KBM-7 (cell line): ENCODE measurements at places on chromosomes 7 and 10.
A peak's percentile ranks its signal among the peaks of the same experiment; 100 is the strongest.

- DNase-seq: no peak
Measured at GRCh38 chr10:114303556-114303955, 64.5 kb downstream of the VWA2 start.

- DNase-seq: peak; percentile 11
Measured at GRCh38 chr7:83648464-83649241, at the start of gene SEMA3E. Gene SEMA3E, minus strand, starts transcription at chr7:83649139.

DNA sequence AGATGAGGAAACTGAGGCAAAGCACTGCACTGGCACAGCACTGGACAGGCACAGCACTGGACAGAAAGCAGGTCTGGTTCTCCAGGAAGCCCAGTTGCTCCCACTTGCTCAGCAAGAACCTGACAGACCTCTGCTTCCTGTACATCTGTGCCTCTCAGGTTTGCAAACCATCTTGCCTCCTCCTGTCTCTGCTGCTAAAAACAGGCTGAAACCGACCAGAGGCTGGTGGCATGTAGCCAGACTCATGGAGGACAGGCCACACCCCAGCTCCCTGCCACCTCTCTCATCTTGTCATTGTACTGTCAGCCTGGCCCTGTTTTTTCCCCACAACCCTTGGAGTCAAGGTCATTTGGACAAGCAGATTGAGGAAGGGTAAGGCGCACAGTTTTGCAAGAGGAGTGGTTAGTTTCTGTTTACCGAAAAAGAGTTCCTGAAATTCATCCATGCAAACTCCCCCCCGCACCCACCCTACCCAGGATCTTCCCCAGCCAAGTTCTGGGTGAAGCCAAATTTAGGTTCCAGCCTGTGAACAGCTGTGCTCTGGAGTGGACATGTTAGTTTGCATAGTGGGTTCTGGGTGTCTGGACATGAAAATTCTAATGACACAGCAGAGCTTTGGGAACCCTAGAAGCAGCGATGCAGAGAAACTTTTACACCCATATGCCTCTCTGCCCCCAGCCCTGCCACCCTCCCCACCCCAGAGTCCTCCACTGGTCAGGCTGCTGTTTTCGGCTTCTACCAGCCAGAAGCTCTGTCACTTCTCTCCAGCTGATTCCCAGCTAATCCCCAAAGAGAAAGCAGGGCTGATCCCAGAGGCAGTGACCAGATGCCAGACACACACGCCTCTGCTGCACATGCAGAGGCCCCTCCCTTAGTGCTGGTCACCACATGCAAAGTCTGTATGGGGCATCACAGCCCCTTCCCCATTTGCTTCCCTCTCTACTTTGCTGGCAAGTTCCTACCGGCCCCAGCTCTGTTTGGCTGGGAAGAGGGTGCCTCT lies 8.5 kb upstream of the C10orf105 start:
- DNase-seq: peak; percentile 93

- no peak for DNase-seq
Measured at GRCh38 chr10:59175538-59176240, 754 bp upstream of the PHYHIPL start.

- peak; percentile 47 for DNase-seq
Measured at GRCh38 chr7:135499818-135500217, 10.1 kb downstream of the CNOT4 start.

DNA sequence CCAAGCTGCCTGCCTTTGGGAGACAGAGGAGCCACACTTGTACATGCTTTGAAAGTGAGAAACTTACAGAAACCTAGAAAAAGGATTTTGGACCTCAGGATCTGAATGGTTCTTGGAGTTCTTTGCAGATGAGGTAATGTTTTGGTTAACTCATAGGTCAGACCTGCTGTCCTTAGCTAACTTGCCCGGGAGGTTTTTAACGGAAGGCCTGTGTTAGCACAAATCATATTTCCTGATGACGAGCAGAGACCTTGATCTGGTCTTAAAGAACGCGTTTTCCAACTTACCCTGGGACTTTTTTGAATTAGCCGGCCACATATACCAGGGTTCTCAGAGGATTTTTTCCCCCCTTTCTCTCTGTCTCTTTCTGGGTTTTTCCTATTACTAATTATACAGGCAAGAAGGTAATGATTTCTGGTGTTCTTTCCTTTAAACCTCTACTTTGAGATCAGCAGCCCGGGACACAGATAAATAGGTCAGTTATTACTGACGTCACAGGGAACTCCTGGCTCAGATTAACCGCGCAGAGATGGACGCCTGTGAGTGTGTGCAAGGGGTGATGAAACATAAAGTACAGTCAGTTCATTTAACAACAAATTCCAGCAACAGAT lies 101.7 kb upstream of the KLF6 start:
- DNase-seq: no peak

DNA sequence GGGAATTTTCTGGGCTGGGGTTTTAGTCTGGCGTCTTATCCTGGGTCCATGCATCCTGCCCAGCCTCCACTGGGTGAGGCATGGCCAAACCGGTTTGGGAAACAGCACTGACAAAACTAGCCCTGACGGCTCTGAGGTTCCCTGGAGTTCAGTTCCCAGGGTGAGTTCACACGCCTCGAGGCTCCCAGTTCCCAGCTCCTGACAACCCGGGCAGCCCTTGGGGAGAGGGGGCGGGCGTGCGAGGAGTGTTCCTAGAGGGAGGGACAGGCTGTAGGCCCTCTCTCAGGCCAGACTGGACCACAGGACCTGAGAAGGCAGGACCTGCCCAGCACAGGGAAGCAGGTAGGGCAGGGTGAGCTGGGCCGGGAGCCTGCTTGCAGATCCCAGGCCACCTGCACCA lies 82.3 kb upstream of the PPIF start:
- no peak for DNase-seq

- no peak for DNase-seq
Measured at GRCh38 chr7:105622106-105622731, 40.9 kb upstream of the EFCAB10 start.

GRCh38 chr10:95716866-95717265 lies 23.1 kb upstream of the TCTN3 start:
- DNase-seq: no peak

- no peak for DNase-seq
Measured at GRCh38 chr7:115387137-115387536, 465.2 kb downstream of the MDFIC start.

DNA sequence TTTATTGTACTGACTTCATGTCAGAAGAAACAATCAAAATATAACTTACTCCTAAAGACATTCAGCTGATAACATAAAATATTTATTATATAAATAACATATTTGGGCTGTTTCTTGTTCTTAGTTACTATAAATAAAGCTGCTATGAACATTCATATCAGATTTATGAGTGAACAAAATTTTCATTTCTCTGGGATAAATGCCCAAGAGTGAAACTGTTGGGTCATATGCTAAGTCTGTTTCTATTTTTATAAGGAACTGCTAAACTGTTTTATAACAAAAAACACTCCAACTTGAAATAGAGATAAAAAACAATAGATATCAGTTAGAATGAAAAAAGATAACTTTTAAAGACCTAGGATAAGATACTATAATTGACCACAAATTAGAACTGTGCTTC lies 26.5 kb upstream of the CC2D2B start:
- DNase-seq: no peak

GRCh38 chr7:82530361-82530760 lies 86.8 kb upstream of the CACNA2D1 start:
- no peak for DNase-seq

- DNase-seq: no peak
Measured at GRCh38 chr7:14339861-14340260, 350.4 kb upstream of the ETV1 start.

GRCh38 chr7:153382641-153383101 lies 623.1 kb downstream of the ACTR3B start:
- DNase-seq: no peak

DNA sequence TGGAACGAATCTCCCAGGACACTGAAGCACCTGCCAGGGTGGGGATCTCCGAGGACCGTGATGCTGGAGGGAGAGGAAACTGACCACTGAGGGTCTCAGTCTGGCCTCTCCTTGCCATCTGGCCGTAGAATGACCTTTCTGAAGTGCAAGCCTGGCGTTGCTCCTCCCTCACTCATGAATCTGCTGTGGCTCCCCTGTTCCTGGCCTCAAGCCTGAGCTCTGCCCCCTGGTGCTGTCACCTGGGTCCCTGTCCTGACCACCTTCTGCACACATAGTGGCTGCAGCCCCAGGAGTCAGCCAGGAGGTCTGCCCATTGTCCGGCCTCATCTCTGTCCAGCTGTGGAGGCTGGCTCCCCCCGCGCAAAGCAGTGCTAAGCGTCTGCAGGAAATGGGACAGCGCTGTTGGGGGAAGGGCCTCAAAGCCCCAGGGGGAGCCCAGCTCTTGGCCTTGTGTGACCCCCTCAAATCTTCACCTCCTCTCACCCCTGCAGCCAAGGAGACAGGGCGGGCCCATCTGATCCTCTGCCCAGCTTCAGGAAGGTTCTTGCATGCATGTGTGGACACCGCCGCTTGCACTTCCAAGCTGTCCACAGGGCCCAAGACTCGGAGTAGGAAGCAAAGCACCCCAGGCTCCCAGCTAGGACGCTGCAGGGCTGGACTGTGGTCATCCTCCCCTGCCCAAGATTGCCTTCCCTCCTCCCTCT lies 65.7 kb downstream of the MYL10 start:
- no peak for DNase-seq

- no peak for DNase-seq
Measured at GRCh38 chr10:82027711-82028110, 152.7 kb downstream of the NRG3 start.

DNA sequence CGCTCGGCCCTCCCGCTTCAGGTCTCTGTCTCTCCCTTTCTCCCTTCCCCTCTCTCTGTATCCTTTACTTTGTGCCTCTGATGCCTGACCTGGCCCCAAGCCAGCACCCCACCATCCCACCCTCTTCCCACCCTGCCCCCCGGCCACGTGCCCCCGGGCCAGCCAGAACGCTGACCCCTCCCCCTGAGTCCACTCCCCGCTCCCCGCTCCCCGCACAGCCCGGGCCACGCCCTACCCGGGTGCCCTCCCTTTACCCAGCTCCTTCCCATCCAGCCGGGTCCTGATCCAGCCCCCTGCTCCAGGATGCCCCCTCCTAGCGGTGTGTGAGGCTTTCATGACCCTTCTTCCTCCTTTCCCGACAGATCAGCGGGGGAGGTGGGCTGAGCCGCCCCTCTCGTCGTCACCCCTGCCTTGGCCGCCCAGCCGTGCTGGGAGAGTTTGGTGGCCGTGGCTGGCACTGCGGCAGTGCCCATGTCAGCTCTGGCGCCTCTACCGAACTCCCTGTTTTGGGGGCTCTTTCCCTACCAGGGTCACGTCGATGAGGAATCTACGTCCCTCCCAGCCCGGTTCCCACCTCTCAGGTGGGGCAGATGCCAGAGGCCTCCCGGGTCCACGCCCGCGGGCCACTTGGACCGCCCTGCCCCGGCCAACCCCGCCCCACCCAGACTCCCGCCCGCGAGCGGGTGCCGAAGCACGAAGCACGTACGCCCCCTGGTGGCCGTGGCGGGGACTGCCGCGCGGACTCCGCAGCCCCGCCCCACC lies 127.4 kb downstream of the UBE2H start:
- peak; percentile 81 for DNase-seq

GRCh38 chr7:117640465-117640864 lies 160.6 kb downstream of the CFTR start:
- DNase-seq: no peak

GRCh38 chr7:131096267-131096927 lies 231.3 kb upstream of the MKLN1 start:
- DNase-seq: no peak

- DNase-seq: no peak
Measured at GRCh38 chr10:124032971-124033886, 60.2 kb downstream of the CHST15 start.

DNA sequence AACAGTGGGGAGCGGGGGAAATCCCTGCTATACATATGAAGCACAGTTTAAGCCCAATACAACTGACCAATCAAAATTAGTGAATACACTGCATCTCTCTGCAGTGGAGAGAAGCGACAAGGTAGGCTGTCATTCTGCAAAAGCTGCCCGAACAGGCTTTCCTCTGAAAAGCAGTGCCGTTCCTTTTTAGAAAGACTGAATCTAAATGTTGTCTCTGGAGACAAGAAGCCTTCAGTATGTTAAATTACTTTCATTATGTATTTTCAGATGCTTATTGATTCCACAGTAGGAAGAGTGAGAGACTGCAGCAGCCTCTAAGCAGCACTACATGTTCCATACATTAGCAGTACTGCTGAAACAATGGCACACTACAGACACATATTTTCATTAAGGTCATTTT lies at the start of gene GPR22:
Gene GPR22 (plus strand): TSS at position 129 of the 400 bp plus-strand sequence. CDS start 4,004 bp downstream, outside the sequence.
- no peak for DNase-seq

DNA sequence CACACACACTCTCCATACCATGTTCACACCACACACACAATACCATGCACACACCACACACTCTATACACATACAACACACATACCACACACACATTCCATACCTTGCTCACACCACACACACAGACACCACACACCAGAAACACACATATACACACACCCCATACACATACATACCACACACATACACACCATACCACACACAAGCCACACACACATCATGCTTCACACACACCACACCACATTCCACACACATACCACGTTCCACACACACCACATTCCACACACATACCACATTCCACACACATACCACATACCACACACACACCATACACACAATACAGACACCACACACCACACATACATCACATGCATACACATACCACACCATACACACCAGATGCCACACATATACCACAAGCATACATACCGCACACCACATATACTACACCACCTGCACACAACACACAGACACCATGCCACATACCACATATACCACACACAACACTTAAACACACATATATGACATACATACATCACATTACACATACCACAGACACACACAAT lies 282.7 kb downstream of the POU6F2 start:
- DNase-seq: no peak

DNA sequence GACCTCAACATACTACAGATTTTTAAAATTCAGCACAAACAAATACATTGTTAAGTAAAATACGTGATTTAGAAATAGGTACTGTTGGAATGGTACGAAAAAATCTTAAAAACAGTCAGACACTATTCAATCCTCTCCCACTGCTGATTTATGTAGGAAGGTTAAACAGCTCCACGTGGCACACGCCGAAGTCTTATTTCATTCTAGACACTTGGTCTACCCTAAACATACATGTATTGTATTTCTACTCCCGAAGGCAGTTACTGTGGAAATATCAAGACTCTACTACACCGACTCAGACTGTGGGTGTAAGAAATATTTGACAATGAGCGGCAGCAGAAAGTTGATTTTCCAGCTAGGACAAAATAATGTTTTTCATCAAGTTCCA lies 130.6 kb downstream of the MPP7 start:
- DNase-seq: no peak

GRCh38 chr10:103595933-103596726 lies 102.6 kb downstream of the NEURL1 start:
- DNase-seq: no peak

- DNase-seq: no peak
Measured at GRCh38 chr10:131902691-131903090, 1.9 kb downstream of the PPP2R2D start.
